Body of pancreas (tissue), 4 donors: ENCODE measurements at places on chromosomes 7 and 10. TPM values are rescaled to one million over a fixed set of nuclear protein-coding genes. Genes with fewer than 3 reads are reported as not detected.

GRCh38 chr7:46421441-46422230, 500.6 kb upstream of the IGFBP3 start:
- DNase-seq = no peak

- no peak for DNase-seq
Measured at GRCh38 chr7:139180700-139181311, 50.2 kb upstream of the UBN2 start.

DNA sequence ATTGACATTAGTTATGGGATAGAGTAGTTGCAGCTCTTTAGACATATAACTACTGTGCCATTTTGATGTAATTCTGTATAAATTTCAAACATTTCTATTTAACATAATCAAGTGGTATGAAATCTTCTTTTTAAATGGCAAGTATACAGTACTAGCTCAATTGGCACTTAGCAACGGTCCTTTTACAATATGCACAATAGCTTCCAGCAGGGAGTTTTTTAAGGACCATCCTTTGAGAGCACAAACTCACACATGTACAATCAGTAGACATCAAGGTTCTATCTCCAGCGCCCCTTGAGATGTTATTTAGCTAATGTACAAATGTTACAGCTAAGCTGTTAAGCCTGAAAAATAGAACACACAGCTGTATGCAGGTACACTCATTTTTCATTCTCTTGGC, 480.7 kb downstream of the TFEC start:
- DNase-seq = no peak

- no peak for DNase-seq
Measured at GRCh38 chr10:122099562-122099961, 110.6 kb downstream of the TACC2 start.

- no peak for DNase-seq
Measured at GRCh38 chr10:117477961-117478670, 64.4 kb upstream of the EMX2 start.

DNA sequence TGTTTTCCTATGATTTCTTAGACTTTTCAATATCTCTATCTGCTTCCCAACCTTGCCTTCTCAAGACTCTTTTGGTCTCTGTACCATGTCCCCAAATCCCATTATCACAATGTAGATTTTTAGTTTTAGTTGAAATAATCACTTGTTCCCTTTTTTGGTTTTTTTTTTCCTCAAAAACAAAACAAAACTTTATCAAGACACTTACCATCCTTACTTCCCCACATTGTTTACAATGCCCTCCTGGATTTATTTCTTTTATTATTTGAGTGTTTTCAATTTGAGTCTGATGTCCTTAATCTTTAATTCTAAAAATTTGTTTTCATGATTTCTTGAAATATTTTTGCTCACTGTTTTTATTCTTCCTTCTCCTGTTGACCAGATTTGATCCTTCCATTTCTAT, 112.6 kb downstream of the CPED1 start:
- no peak for DNase-seq

DNA sequence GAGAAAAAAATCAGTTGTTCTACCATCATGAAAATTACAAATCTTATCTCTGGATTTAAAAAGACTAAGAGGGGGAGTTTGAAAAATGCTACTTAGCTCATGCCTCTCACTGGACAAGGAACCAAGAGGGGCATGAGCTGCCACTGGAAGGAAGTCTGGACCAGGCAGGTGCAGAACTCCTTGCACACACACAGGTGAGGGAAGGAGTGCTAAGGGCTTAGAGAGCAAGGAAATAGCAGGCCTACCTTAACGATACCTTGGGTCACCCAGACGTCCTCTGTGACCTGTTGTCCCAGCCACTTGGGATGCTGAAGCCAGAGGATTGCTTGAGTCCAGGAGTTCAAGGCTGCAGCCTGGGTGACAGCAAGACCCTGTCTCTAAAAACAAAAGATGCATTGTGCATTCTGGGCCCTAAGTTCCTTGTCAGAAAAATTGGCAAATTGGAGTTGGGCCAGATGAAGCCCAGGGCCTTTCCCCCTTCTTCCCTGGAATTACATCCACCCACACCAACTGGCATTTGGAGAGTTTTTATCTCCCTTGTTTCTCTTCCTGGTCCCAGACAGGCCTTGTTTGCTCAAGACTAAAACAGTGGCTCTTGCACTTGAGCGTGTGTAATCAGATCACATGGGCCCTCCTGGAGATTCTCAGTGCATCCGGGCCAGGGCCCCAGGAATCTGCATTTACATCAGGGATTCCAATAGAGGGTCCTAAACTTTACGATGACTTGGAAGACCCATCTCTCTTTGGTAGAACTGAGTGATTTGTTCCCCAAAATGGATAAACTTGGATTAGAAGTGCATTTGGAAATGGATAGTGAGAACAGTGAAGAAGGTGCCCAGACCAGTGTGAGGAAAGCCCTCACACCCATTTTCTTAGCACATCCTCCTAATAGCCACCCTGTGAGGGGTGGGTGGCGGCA, 3.0 kb downstream of the DDIT4 start:
- peak; percentile 74 for DNase-seq

DNA sequence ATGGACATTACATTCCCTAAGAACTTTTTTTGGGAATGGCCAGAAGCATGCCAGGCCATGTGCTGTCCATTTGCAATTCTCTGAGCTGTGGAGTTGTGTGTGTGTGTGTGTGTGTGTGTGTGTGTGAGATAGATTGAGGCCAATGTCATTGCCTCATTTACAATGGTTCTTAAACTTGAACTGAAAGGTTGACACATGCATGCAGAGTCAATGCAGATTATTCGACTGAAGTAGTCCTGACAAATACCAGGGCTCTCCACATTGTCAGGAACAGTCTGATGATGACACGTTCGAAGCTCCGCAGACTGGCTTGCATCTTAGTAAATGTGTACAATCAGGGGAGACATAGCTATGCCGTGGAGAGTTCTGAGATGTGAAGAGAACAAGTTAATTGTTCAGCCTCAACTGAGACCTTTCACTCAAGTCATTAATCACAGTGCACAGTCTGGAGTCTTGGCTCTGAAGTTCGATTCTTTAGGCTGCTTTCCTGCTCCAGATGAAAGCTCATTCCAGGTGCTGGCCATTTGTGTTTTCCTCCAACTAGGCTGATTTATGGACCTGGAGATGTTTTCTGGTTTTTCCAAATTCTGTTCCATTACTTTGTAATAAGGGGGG, 921.9 kb downstream of the LRMDA start:
- no peak for DNase-seq

DNA sequence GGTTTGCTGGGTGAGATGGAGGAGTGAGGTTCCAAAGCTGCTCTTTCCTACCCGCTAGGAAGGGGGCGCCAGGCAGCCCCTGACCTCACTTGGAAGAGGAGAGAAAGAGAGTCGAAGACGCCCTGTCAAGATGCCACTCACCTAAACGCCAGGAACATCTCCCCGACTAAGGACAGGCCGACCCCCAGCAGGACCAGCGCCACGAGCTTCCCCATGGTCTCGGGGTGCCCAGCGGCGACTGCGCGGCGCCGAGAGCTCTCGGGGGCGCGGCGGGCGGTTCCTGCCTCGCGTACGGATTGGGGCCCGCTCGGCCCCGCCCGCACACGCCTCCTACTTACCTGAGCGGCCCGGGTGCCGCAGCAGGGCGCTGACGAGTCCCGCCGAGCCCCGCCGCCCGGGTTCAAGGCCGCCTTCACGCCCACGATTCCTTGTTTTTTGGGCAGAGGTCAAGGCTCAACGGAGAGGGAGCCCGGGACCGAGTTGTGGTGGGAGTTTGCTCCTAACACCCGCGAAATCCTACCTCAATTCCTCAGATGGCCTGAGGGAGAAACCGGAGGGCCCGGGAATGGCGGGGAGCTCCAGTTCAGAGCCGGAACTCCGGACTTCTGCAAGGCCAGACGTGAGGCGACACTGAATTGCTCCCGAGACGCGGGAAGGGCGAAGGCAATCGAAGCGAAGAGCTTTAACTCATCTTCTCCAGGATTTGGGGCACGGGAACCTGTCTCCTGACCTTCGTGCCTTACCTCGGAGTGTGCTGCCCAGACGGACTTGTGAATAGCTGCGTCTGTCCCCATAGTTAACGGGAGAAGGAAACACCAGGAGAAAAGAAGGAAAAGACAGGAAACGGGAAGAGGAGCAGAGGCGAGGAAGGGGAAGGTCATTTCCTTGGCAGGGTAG, at the start of gene PON3:
Gene PON3 (minus strand): TSS at position 240 of the 897 bp plus-strand sequence. CDS start 25 bp downstream, at position 215.
- DNase-seq = peak; percentile 67

DNA sequence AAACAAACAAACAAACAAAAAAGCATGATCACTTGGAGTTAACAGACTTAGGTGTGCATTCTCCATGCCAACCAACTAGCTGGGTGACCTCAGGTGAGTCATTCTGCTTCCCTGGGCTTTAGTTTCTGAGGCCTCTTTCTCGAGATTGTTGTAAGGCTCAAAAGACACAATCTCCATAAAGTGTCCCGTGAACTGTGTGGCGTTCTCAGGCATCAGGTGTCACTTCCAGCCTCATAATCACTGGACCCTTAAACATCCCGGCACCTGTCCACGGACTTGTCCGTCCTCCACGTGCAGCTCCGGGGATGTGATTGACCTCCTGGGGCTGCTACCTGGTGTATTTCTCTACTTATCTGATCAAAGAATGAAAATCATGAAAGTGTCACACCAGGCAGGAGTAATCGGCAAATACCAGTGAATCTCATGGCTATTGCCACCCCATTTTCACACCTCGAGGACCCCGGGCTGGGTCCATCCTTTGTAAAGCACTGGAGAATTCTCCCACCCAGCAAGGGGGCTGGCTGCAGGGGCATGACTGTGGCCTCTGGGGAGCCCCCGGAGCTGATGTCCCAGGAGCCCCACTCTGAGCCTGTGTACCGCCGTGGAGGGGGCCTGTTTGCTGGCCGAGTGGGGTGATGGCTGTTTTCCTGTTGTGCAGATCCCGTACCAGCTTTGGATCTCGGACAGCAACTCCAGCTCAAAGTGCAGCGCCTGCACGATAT, 189.8 kb upstream of the SH2B2 start:
- DNase-seq = no peak

GRCh38 chr7:15715435-15715834, 29.0 kb upstream of the MEOX2 start:
- DNase-seq = no peak

- no peak for DNase-seq
Measured at GRCh38 chr7:141362580-141363435, 188.4 kb upstream of the AGK start.

GRCh38 chr7:48301201-48301600, 129.9 kb downstream of the ABCA13 start:
- DNase-seq = no peak

DNA sequence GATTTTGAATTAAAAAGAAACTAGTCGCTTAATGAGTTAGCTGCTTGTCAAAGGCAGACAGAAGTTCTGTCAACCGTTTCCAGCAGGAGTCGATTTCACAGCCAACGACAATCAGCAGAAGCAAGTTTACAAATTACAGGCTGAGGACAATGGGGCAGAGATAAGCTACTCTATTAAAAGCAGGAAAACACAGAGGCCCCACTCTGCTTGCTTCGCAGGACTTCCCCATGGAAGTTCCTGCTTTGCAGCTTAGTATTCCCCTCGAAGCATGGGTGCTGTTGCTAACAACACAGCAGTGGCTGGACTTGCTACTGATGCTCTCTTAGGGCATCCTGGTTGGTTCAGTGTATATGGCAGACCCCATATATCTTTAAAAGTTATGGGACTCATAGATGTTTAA, 50.8 kb upstream of the KLF6 start:
- DNase-seq = no peak

- DNase-seq = peak; percentile 62
Measured at GRCh38 chr7:117019786-117020590, 66.7 kb downstream of the ST7 start.

DNA sequence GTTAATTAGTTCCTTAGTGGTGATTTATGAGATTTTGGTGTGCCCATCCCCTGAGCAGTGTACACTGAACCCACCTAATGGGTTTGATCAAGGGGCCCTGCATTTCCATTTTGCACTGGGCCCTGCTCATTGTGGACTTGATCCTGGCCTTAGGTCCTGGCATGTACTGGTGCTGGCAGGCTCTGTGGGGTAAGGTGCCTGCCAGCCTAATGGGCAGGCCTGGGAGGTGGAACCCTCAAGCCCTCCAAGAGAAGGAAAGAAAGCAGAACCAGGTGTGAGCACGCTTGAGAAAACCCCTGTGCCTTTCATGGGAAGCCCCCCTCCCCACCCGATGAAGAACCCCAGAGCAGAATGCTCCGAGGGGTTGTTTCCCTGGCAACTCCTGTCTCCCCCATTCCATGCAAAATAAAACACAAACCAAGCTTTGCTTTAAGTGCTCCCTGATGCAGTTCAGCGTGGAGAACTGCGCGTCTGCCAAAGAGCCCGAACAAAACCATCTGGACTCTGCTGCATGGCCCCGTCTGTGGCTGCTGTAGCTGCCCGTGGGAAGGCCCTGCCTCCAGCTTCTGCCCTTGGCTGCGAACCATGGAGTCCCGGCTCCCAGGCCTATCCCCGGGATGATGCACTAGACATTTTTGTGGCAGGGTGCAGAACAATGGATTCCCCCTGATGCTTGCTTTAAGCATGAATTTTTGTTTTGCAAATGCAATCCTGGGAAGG, 123.3 kb downstream of the PRPF18 start:
- no peak for DNase-seq

DNA sequence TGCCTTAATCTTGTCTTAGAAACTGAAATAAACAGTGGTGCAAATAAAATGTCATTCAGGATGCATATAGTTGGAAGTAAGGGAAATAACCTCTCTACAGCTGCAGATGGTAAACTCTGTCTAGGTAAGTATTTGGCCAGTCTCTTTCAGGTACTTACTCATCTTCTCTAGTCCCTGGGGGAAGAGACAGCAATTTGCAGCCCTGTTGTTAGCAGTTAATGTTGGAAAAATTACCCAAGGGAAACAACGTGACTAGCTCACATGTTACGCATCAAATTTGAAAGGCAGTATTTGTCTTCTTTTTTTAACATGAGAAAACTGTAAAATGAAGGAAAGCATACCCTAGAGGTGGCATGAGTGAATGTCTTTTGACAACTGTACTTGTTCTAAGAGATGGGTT, 3.2 kb upstream of the HUS1 start:
- DNase-seq = no peak

- no peak for DNase-seq
Measured at GRCh38 chr7:88328787-88329186, 22.1 kb upstream of the STEAP4 start.

The VAX1 gene
- total RNA-seq = not detected

The SPDYE2 gene
- total RNA-seq = not detected

The CBLL1 gene
- total RNA-seq = 15.0 TPM

The TAC1 gene
- total RNA-seq = not detected

The FAM131B gene
- total RNA-seq = 0.26 TPM
